RKO (cell line): ENCODE measurements at places on chromosomes 1 and 21.

DNA sequence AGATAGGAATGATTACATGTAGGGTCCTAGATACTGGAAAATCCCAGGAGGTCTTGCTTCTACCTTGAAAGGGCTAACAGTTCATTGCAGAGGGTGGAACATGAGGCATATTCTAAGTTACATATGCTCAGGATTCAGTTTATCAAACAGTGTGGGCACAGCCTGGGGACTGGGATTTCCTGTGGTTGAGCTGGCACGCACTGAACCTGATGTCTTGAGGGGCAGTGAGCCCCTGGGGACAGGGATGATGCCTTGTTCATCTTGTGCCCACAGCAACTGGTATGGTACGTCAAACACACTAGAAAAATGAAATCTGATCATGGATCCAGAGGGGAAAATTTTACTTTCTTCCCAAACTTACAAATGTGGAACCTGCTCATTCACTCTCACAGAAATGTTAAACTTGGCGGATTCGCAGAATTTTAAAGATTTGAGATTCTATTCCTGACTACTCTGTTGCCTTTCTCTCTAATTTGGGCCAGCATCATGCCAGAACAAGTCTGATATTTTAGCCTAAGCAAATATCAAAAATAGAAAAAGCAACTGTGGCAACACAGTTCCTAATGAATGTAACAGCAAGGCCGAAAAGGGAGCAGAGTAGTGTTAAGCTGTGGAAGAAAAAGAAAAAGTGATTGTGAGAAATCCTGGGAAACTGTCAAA, 68.2 kb upstream of the COL24A1 start:
- DNase-seq, result no peak

- DNase-seq, result no peak
Observed at GRCh38 chr1:205703072-205703471, 22.8 kb upstream of the SLC45A3 start.

- DNase-seq, result no peak
Observed at GRCh38 chr21:32698971-32699693, 28.7 kb downstream of the SYNJ1 start.

GRCh38 chr21:38166173-38166535, 90.6 kb upstream of the KCNJ15 start:
- DNase-seq, result no peak

DNA sequence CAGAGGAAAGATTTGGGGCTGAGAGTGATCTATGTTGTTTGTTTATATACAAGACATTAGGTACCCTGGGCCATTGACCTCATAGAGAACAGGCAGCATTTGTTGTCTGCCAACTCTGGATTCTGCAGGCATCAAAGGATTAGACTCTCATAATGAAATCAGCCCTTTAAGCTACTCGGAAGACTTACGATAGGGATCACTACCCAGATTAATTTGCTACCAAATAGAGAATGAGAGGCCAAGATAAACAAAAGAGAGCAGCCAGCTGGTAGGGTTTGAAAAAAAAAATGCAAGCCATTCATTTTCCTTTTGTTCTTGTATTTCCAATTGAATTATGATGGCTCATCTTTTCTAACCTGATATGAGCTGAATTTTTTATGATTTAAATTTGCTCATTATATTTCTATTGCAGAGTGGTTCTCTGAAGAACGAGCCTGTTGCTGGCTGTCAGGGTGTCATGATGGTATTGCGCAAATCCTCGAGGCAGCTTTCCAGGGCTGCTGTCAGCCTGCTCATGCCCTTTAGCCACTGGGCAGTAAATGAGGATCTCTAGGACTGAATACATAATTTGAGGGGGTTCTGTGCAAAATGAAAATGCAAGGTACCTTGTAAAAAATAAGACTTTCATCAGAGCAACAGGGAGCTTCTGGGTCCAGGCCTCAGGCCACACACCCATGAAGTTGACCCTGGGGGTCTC, 116.4 kb upstream of the KCNJ15 start:
- DNase-seq, result no peak

DNA sequence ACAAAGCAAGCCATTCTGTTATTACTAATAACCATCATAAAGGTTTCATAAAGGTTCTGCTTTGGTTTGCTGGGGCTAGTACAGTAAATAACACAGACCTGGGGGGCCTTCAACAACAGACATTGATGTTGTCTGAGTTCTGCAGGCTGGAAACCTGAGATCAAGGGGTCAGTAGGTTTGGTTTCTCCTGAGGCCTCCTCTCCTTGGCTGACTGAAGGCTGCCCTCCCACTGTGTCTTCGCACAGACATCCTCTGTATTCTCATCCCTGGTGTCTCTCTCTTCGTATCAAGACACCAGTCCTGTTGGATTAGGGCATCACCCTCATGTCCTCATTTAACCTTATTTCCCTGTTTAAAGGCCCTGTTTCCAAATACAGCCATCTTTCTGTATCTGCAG, 37.3 kb downstream of the HUNK start:
- no peak for DNase-seq

- no peak for DNase-seq
Observed at GRCh38 chr1:226097866-226098625, 35.5 kb downstream of the H3-3A start.

GRCh38 chr21:45309069-45309986, 21.6 kb upstream of the POFUT2 start:
- DNase-seq, result peak; percentile 36

- no peak for DNase-seq
Observed at GRCh38 chr1:53316766-53317581, 10.9 kb downstream of the LRP8 start.

GRCh38 chr1:234553240-234554188, 56.5 kb downstream of the IRF2BP2 start:
- DNase-seq, result no peak

GRCh38 chr21:42690586-42690985, 37.2 kb downstream of the PDE9A start:
- DNase-seq, result no peak

GRCh38 chr1:178048426-178048825, 45.5 kb upstream of the RASAL2 start:
- no peak for DNase-seq

DNA sequence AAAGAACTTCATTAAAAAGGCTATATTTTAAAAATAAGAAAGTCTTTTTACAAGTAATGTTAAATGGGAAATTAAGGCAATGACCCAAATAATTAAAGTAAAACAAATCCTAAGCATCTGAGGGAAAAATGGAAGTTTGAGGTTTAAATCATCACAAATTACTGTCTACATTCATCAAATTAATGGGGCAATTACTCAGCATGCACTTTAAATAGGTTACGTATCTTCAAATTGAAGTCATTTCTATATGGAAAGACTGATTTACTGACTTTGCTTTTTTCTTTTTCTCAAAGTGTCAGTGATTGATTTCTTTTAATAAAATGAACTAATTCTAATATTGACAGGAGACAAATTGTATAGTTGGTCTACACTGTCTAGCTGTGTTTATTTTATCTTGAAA, 1452.3 kb downstream of the NCAM2 start:
- no peak for DNase-seq

GRCh38 chr1:241181471-241181870, 175.5 kb downstream of the RGS7 start:
- no peak for DNase-seq

GRCh38 chr1:31153423-31153822, 86.3 kb downstream of the NKAIN1 start:
- no peak for DNase-seq

DNA sequence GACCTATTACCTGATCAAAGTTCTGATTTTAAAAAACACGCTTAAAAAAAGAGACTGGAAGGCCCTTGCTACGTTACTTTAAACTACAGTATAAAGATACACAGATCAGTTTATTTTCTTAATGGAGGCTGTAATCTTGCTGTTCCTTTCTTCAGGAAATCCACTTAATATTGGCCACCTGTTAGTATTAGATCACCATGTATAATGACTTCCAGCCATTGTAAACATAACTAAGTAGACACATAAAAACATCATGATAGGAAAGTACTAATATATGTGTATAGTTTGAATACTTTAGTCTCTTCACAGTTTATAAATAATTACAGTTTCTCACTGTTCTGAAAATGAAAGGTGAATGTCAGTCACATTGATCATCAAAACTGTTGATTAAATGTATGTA, 68.6 kb downstream of the ADGRL2 start:
- no peak for DNase-seq

- DNase-seq, result no peak
Observed at GRCh38 chr1:203076031-203076511, 9.7 kb downstream of the MYOG start.

DNA sequence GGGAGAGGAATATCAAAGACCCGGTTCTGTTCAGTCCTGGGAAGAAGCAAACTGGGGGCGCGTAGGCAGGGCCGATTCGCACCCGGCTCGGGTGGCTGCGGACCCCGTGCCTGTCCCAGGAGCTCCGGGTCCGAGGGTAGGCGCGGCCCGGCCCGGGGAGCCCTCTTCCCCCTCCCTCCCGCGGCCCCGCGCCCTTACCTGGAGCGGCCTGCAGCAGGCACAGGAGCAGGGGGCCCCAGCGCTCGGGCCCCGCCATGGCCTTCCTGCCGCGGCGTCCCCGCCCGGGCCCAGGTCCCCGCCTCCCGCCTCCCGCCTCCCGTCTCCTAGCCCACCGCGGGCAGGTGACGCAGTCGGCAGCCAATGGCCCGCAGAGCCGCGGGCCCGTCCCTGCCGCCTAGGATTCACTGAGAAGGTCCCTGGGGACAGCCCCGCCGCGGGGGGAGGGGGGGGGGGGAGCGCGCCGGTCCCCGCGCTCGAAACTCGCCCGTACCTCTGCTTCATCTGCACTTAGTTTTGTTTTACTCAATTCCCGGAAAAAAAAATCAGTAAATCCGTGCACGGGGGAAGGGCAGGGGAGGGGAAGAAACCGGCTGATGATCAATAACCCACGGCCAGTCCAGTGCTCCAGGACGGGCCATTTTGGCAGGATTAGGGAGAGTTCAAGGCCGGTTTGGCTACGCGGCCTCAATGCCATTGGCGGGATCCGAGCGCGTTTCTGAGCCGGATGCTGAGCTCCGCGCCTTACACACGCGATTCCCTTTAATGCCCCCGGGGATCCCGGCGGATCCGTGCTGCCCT, at the start of gene IFNLR1:
TSS of gene IFNLR1 (minus strand) at position 297 of the 798 bp plus-strand sequence. CDS start at position 256, 41 bp downstream.
- DNase-seq, result peak; percentile 59

DNA sequence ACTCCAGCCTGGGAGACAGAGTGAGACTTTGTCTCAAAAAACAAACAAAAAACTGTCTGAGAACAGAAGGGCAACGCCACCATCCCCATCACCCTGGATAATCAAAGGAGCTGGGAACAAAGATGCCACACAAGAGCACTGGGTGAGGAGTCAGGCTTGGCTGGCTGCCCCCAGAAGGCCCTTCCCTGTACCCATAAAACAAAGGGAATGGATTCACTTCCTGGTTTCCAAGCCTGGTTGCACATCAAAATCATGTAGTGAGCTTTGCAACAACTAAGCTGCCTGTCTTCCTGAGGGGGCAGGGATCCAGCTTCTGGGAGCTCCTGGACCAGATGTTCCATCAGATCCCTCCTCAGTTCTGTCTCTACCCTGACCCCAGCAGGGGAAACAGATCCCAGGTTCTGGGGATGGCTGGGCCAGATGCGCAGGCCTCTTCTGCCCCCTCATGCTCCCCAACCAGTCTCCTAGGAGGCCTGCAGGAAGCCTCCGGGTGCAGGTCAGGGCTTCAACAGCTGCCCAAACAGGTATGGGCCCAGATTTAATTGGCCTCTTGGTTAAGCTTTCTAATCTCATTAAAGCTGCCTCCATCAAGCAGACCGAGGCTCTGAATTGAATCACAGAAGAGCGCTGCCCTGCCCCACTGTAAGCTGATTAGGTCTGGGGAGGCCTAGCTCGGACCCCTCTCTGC, 97.8 kb downstream of the MRPL37 start:
- no peak for DNase-seq
